ENCODE measurements at places on chromosomes 5 and 9.

- no peak for DNase-seq
Observed at GRCh38 chr9:120110520-120110919, 469.4 kb downstream of the CDK5RAP2 start.

DNA sequence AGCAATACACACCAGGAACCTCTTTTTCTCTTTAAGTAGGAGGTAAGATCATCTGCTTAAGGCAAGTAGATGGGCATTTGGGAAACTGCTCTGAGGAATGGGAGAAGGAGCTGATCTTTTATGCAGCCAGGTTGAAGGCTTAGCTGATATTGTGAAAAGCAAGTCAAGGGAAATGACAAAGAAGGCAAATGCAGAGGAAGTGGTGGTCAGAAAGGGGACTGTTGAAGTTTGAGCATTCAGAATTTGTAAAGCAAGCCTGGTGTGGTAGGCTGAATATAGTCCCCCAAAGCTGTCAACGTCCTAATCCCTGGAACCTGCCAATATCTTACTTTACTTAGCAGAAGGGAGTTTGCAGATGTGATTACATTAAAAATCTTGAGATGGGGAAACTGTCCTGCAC, 128.9 kb downstream of the ADAMTS12 start:
- no peak for DNase-seq

DNA sequence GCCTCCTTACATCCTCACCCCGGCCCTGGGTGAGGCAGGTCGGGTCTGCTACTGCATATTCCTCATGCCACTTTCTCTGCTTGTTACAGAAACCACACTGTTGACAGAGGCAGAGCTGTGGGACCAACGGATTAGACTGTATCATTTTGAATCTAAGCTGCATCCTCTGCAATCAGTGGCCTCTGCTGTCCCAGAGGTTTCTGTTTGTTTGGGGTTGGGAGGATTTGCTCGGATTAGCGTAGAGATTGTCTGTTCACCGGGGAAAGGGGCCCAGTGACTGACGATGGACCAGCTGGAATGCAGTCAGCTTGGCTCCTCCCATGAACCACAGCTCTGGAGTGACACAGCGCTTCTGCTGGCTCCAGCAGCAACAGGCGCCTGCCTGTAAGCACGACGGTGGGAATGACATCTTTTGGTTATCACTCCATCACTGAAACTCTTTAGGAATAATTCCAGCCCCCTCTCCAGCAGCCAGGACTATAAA, 37.3 kb upstream of the ADRA1B start:
- DNase-seq, result no peak

DNA sequence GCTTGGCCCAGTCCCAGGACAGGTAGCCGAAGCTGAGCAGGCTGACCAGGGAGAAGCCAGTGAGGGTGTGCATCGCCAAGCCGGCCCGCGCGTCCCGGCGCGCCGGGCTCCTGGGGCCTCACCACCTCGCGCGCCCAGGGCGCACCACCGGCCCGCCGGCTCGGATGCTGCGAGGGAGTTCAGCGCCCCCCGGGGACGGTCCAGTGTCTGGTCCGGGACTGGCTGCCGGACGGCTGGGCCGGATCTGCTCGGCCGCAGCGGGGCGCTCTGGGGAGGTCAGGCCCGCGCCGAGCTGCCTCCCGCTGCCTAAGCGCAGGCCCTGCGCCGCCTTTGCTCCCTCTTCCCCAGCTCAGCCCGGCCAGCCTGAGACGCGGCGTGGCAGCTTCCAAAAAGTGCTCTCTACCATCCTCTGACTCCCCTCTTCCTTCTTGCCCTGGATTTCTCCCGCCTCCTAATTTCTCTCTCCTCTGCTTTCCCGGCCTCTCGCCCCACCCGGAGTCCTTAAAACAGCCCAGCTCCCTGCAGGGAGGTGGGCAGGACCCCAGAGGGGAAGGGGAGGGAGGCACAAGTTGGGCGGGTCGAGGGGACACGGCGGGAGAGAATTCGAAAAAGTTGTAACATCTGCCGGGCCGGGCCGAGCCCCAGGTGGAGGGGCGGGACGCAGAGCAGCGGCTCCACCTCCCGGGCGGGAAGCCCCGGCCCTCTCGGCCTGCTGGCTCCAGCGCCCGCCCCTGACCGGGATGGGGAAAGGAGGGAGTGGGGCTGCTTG, at the start of gene ARSI:
Gene ARSI (minus strand): TSS at position 605 of the 769 bp plus-strand sequence. CDS start 532 bp downstream, at position 73.
- no peak for DNase-seq

GRCh38 chr9:111076519-111076918, 38.2 kb upstream of the LPAR1 start:
- no peak for DNase-seq

DNA sequence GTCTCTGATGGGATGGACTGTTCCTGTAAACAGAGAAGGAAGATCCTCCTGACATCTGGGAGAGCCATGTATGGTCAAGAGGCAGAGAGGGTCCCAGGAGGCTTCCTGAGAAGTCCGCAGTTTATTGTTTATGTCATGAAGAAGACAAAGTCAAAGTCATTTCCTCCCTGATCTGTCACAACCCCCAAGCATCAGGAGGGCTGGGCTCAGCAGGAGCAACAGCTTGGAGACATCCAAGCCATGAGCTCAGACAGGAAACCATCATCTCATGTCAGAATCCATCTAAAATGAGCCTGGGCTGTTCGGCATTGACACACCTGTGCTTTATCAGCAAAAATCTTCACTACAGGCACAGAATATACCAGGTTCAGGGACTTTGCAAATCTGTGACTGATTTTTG, 325.0 kb upstream of the MSX2 start:
- DNase-seq, result no peak
